ENCODE measurements at places on chromosomes 6 and 20.

DNA sequence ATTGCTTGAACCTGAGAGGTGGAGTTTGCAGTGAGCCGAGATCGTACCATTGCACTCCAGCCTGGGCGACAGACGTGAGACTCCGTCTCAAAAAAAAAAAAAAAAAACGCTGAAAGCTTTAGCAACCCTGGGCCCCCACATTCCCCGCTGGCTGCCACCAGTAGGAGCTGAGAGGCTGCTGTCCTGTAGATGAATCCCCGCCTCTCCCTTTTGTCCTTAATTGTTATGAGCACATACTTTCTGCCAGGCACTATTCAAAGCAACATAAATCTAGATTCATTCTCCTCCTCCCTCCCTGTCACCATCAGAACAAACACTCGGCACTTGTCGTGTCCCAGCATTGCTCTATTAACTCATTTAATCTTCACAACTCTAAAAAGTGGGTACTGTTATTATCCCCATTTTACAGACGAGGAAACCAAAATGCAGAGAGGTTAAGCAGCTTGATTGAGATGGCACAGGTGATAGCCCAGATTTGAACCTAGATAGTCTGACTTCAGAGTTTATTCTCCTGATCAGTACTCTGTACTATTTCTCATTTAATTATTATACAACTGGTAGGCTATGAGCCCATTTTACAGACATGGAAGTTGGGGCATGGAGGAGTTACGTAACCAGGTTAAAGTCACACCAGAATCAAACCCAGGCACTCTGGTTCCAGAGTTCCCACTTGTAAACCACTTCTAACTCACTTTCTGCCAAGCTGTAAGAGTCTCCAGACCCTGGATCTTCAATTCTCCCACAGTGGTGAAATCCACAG is 97.4 kb downstream of the EYA2 start:
- no peak for DNase-seq

GRCh38 chr6:28772480-28773381 is 151.1 kb downstream of the TRIM27 start:
- DNase-seq = no peak

- DNase-seq = no peak
These were observed 15.7 kb downstream of the NKX2-4 start for GRCh38 chr20:21381619-21382018.

DNA sequence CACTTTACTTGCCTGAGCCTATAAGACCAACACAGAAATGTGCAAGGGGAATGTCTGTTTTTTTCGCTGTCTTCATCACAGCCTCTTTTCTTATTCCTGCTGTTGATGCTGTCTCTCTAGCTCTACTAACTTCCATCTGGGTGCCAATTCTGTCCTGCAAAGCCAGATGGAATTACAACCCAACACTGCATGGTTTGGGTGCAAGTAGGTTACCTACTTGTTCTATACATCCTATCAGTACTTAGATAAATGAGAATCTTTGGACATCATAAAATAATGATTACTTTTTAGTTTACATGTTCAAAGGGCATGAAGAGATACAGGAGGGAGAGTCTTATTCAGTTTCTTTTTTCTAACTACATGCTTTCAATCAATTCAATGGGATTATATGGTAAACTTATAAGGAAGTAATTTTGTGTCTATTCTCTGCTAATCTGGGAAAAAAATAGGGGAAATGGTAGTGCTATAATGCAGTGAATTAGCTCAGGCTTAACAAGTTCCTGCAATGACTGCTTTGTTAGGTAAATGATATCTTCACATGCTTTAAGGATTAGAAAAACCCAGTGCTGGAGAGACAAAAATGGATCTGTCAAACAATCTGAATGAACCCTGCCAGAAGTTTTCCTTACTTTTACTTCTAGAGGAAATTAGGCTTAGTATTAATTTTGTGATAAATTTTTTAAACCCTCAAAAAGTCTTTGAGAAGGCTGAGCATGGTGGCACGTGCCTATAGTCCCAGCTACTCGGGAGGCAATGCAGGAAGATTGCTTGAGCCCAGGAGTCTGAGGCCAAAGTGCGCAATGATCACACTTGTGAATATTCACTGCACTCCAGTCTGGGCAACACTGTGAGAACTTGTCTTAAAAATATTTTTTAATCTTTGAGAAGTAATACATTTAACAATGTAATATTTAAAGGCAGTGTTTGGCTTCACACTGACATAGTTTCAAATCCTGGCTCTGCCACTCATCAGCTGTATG is 86.5 kb upstream of the E2F3 start:
- DNase-seq = no peak

DNA sequence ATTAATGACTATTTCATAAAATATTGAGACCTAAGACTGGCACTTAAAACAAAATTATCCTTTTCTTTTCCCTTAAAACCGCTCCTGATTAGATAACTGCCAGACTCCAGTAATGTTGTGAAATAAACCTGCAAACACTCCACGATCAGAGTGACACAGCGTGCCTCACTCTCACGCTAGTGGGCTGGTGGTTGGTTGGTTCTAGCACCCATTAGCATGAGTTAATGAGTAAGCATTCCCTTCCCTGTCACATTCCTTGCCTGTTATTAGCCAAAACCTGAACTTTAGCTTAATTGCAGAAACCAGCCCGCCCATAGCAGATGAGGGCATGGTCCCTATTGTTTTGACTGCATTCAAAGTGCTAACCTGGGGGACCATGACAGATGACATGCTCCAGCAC is 193.4 kb downstream of the CD83 start:
- DNase-seq = no peak

DNA sequence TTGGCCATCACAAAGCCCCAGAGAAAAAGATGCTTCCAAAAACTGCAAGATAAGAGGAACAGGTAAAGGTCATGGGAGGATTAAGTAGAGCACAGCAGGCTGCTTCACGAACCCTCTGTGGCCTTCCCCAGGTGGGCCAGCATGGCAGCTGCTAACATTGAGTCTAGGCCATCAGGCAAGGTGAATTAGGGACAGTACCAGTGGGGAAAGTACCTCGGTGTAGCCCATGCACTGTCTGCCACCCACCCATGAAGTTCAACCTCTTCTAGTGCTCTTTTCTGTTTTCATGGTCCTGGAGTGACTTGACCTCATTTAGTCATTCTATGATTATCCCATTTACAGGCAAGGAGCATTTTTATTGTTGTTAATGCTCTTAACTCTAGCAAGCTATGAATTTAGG is 108.6 kb upstream of the DUSP22 start:
- DNase-seq = no peak

DNA sequence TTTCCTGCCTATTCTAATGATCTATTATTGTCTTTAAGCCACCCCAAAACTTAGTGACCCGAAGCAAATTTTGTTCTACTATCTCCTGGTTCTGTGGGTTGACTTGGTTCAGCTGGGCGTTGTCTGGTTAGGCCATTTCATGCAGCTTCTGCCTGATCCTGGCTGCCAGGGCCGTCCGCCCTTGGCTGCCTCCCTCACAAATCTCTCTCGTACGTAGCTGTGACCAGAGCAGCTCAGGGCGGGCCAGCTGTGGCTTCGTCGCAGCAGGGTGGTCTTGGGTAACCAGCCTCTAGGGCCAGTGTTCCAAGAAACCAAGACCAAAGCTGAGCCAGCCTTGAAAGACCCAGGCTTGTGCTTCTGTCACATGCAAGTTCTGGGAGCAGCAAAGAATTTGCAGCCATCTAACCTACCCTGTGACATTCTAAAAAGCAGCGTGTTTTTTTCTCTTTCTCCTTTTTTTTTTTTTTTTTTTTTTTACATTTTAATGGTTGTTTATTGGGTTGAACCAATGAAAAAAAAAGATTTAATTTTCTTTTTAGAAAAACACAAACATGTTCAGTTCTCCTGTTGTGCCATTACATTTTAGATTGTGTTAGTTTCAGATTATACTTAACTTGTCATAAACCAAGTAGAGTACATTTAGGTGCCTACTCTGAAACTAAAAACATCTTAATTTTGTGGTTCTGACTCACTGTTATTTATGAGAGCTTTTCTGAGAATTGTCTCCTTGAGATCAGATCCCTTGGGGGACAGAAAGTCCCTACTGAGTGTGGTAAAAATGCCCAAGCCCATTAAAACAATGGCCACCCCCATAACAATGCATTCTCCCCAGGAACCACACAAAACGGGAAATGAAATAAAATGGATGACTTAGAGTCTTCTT is 83.9 kb downstream of the ZDHHC14 start:
- DNase-seq = no peak

DNA sequence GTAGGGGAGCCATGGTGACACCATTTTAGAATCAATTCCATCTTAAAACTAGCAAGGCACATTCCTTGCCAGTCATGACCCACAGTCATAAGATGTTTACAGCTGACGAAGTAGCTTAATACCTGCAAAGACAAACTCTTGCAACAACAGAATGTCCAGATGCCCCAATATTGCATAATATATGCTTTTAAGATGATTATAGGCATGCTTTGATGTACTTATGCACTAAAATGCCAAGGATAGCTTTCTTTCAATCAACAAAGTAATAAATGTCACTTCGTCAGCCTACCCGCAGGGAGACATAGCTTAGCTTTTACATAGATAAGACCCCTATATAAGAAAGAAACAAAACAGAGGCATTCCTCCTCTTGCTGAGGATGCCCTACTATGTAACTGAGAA is 26.7 kb downstream of the ACSS1 start:
- no peak for DNase-seq

GRCh38 chr20:54620611-54621010 is 145.2 kb downstream of the DOK5 start:
- no peak for DNase-seq
